ENCODE measurements at places on chromosomes 5 and 9.
A peak's percentile ranks its signal among the peaks of the same experiment; 100 is the strongest.

DNA sequence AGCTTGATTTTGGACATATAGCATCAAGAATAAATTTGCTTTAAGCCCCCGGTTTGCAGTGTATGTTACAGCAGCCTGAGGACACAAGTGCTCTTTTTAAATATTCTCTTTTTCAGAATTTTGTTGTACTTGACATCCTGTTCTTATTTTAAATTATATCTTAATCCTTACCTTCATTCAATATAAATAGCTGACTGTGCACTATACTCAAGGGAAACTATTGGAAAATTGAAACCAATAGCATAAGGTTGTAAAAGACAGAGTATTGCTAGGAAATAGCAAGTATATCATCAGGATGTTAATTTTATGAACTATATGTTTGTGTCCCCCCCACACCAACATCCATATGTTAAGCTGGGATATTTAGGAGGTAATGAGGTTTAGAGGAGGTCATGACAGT, 120.4 kb upstream of the CDH10 start:
- no peak overlapping the region for H3K27ac ChIP-seq
- H3K4me3 ChIP-seq, result no peak overlapping the region
- no peaks in the 10 kb centered on the region for H3K36me3 ChIP-seq
- DNase-seq, result no peak
- H3K4me1 ChIP-seq, result no peaks in the 10 kb centered on the region

DNA sequence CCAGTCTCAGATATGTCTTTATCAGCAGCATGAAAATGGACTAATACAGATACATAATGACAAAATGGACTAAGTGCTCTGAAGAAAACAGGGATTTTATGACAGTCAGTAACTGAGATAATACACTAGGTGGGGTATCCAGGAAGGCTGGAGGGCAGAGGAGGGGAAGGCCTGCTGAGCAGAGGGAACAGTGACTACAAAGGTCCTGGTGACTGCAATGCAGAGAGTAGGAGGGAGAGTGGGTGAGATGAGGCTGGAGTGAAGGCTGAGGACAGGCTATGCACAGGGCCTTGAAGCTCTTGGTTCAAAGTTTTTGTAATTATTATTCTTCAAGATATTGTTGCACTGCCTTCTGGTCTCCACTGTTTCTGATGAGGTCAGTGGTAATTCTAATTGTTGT, 4.9 kb downstream of the ACOT12 start:
- no peaks in the 10 kb centered on the region for H3K4me1 ChIP-seq
- H3K27ac ChIP-seq, result no peak overlapping the region
- no peaks in the 10 kb centered on the region for H3K27me3 ChIP-seq
- H3K4me3 ChIP-seq, result no peak overlapping the region
- DNase-seq, result no peak
- H3K36me3 ChIP-seq, result no peaks in the 10 kb centered on the region

- no peak overlapping the region for H3K4me3 ChIP-seq
- H3K4me1 ChIP-seq, result no peaks in the 10 kb centered on the region
- no peak overlapping the region for H3K27ac ChIP-seq
- H3K36me3 ChIP-seq, result no peaks in the 10 kb centered on the region
- no peak for DNase-seq
These were observed 117.5 kb downstream of the HMHB1 start for GRCh38 chr5:143929486-143929885.

DNA sequence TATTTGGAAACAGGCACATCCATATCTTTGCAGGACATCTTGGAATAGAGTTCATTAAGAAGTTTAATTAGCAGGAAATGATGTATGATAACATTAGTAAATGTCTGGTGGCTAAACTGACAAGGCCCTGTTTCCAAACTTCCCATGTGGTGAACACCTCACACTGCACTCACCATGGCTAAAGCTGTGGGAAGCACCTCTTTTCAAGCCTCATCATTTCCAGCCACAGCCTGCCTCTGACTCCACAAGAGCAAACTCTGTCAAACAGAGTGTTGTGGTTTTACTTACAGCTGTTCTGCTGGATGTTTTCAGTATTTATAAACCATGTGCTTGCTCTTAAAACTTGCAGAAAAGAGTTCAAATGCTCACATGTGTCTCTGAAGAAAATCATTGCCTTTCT, 14.9 kb upstream of the NDUFB6 start:
- H3K4me3 ChIP-seq, result no peak overlapping the region
- H3K27me3 ChIP-seq, result no peaks in the 10 kb centered on the region
- H3K36me3 ChIP-seq, result no peaks in the 10 kb centered on the region
- no peak overlapping the region for H3K27ac ChIP-seq

- no peaks in the 10 kb centered on the region for H3K36me3 ChIP-seq
- no peak overlapping the region for H3K27ac ChIP-seq
- peaks cover 3% of the 10 kb centered on the region for H3K4me1 ChIP-seq
- DNase-seq, result no peak
These were observed 73.1 kb downstream of the NDUFAF2 start for GRCh38 chr5:61018062-61018461.

DNA sequence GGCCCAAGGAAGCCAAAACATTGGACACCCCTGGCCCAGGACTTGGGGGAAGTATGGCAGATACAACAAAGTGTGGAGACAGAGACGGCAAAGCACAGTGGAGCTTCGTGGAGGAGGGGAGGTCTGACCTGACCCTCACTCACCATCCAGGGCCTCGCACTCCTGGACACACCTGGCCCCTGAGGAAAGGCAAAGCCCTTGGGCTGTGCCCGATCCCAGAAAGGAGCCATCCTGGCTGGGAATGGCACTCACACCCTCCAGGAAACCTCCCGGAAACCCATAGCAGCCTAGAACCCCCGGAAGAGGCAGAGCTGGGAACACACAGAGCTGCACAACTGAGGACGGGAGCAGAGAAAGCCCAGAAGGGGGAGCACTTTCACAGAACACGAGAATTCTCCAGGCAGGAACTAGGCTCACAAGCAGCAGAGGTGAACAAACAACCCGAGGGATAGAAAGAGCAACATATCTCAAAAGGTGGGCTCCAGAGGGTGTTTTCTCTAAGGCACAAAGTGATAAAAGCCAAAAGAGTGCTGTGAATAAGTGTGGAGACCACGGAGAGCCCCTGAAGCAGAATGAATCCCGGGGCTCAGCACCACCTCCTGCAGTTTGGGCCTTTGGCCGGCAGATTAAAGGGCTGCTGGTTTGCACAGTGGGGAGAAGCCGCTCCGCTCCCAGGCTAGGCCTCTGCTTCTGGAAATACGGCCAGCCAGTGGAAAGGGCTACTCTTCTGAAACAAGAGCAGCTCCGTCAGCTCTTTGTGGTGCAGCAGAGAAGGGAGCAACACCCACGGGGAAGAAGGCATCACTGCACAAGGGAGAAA, 108.2 kb downstream of the UBE2R2 start:
- no peaks in the 10 kb centered on the region for H3K36me3 ChIP-seq
- H3K4me3 ChIP-seq, result no peak overlapping the region
- H3K27ac ChIP-seq, result peak overlapping the region; percentile 27
- no peaks in the 10 kb centered on the region for H3K27me3 ChIP-seq
- H3K4me1 ChIP-seq, result no peaks in the 10 kb centered on the region

- H3K4me1 ChIP-seq, result no peaks in the 10 kb centered on the region
- no peak for DNase-seq
- H3K4me3 ChIP-seq, result no peak overlapping the region
These were observed 20.2 kb downstream of the FUBP3 start for GRCh38 chr9:130599625-130600024.

- no peak overlapping the region for H3K27ac ChIP-seq
- no peak overlapping the region for H3K4me3 ChIP-seq
- no peaks in the 10 kb centered on the region for H3K36me3 ChIP-seq
- H3K27me3 ChIP-seq, result no peaks in the 10 kb centered on the region
- no peak for DNase-seq
These were observed 30.4 kb downstream of the CAMK4 start for GRCh38 chr5:111254613-111255012.

- no peak overlapping the region for H3K4me3 ChIP-seq
- no peaks in the 10 kb centered on the region for H3K4me1 ChIP-seq
- H3K27ac ChIP-seq, result no peak overlapping the region
- H3K27me3 ChIP-seq, result no peaks in the 10 kb centered on the region
- no peaks in the 10 kb centered on the region for H3K36me3 ChIP-seq
- DNase-seq, result no peak
These were observed 792.1 kb downstream of the BRINP1 start for GRCh38 chr9:118577121-118577520.
